Stimulated activated CD4-positive, alpha-beta T cell treated with anti-CD3 and anti-CD28 coated beads, Interleukin-4, amount 100 ng/mL, for 1 hour (primary cell): ENCODE measurements at places on chromosomes 3 and 15.

DNA sequence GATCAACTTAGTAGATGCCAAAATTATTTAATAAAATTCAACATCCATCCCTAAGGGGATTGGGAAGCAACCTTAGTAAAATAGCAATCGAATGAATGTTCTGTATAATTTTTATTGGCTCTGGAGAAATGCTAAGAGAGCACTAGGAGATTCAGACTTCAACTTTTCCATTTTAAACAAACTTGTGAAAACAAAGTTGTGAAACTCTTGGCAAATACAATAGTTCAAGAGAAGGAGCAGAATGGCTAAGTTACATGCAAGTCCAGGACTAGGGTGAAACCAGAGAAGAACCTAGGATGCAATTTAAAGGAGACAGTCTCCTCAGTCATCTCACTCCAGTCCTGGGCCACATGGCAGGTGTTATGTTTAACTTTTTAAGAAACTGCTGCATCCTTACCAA, 16.7 kb upstream of the ZNF280D start:
- no peak for DNase-seq

DNA sequence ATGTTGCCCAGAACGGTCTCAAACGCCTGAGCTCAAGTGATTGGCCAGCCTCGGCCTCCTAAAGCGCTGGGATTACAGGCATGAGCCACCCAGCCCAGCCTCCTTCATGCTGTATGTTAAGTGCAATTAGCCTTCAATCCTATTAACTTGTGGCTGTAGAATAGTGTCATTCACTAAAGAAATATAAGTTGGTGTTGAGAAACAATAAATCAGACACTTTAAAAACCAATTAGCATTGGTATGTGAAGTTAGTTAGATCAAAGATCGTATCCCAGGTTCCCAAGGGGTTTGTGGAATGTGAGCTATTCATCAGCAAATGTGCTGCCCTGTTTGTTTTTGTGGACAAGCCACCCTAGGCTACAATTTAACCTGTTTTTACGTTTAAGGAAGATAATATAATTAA, 11.0 kb upstream of the PIK3CB start:
- no peak for DNase-seq

GRCh38 chr3:55166576-55167555, 239.0 kb upstream of the LRTM1 start:
- no peak for DNase-seq

- DNase-seq = no peak
These were observed 652.4 kb upstream of the NAALADL2 start for GRCh38 chr3:174206607-174207192.

DNA sequence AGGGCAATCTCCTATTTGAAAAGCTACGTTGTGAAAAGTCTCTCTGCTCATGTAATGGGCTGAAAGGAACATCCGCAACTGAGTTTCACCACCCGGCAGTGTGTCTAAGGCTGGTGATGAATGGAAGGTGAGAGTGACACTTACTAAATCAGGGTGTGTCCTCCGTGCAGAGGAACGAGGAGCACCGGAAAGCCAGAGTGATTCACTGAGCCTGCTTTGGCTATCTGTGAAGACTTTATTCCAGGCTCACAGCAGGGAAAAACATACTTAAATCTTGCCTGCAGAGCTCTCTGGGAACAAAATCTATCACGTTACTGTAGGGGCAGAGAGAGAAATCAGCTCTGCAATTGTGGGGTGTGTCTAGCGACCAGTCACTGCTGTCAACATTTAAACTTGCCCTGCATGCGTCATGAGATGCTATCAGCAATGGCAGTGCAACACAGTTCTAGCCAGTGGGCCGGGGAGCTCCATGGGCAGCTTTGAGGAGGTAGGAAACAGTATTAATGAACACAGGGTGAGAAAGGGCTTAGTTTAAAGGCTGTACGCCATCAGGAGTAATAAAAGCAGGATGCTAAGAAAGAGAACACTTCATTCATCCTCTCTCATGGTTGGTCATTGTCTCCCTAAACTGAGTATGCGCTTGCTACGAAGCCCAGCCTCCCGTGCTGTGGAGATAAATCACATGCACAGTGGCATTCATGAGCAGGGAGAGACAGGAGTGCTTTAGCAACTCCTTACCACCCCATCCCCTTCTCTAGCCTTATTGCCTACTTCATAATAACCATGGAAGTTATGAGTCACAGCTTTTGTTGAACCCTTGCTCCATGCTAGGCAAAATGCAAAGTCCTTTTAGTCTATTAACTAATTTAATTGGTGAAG, 542.7 kb upstream of the ADAMTS9 start:
- no peak for DNase-seq

GRCh38 chr15:31869686-31870307, 160.5 kb upstream of the CHRNA7 start:
- no peak for DNase-seq

DNA sequence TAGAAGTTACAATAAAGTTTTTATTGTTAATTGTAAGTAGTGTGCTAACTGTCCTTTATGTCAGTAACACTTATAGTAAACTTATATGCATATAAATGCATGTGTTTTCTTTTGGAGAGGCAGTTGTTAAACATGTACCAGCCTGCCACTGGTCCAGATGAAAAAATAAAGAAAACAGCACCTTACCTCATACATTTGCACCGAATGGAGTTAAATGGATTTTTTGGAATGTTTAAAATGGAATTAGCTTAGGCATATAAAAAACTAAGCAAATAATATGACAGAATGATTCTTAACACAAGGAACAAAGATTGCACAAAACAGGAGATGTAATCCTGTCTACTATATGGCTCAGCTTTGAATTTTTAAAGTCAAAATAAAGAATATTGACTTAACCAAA, 50.2 kb upstream of the ALDH1A3 start:
- no peak for DNase-seq

DNA sequence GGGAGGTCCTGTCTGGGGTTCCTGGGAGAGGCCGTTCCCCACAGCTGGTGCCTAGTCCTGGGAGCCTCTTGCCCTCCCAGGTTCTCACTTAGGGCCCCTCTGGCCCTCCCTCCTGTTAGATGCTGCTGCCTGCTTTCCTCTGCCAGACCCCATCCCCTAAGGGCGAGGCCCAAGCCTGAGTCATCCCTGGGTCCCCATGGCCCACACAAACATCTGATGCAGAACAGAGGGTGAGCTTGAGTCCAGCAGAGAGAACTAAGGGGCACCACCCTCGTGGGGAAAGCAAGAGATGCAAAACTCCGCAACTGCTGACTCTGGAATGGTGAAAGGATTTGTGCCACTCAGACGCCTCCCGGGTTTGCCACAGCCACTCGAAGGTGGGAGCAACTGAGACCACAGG, 58.8 kb upstream of the TRPM1 start:
- DNase-seq = no peak

GRCh38 chr3:129317848-129318247, 39.2 kb downstream of the HMCES start:
- DNase-seq = no peak

DNA sequence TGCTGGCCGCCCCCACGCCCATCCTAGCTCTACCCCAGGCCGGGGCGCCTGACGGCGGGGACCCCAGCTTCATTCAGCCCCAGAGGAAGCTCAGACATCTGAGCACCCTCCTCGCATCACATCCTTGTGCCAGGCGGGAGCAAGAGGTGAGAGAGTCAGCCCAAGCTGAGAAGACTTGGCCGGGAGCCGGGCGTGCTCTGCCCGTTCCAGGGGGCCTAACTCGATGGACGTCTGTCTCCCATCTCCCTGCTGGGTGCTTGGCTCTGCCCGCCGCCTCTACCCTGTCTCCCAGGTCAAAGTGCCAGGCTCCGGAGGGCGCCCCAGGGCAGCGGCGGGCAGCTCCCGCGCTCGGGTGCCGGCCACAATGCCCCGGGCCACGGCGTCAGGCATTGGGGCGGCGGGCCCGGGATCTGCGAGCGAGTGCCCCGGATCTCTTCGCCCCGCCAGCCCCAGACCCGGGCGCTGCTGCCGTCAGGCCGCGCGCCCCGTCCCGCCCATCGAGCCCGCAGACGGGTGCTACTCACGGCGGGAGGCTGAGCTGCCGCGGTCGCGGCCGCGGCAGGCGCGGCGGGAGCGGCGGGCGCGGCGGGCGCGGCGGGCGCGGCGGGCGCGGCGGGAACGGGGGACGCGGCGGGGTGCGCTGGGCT, 388 bp downstream of the DAPK2 start:
- no peak for DNase-seq

GRCh38 chr3:128152419-128153155, 694 bp upstream of the EEFSEC start:
- no peak for DNase-seq

GRCh38 chr3:48268936-48269561, 28.1 kb downstream of the ZNF589 start:
- peak; percentile 58 for DNase-seq

- no peak for DNase-seq
These were observed 165.1 kb downstream of the APBA2 start for GRCh38 chr15:29050870-29051269.

- DNase-seq = no peak
These were observed 52.3 kb upstream of the CNOT10 start for GRCh38 chr3:32632533-32633265.

DNA sequence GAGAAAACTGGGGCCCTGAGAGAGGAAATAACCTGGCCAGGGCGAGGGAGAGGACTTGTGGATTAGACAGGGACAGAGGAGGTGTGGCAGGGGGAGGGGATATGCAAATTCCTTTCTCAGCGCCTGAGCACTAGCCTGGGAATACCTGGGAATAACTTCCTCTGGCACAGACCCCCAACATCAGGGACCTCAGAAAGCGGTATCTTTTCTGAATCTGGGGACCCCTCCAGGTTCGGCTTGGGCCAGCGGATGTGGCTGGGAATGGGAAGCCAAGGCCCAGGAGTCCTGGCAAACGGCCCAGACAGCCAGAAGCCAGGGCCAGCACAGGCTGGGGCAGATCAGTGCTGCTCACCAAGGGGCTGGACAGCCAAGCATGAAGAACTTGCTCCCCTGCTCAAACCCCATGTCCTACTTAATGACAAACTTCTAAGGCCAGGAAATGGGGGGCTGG, 9.2 kb upstream of the ACSBG1 start:
- no peak for DNase-seq

- DNase-seq = no peak
These were observed 91.1 kb downstream of the VGLL4 start for GRCh38 chr3:11552289-11553264.

DNA sequence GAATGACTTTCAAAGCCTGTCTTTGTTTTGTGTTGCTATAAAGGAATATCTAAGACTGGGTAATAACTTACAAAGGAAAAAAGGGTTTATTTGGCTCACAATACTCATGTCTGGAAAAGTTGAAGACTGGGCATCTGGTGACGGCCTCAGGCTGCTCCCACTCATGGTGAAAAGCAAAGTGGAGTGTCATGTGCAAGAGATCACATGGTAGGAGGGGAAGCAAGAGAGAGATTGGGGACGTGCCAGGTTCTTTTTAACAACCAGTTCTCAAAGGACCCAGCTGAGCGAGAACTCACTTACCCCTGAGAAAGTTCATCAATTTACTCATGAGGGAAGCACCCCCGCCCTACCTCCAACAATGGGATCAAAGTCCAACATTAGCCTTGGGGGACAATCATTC, 929.4 kb downstream of the ROBO1 start:
- no peak for DNase-seq

- DNase-seq = no peak
These were observed 18.4 kb downstream of the SMAD6 start for GRCh38 chr15:66720206-66721010.

DNA sequence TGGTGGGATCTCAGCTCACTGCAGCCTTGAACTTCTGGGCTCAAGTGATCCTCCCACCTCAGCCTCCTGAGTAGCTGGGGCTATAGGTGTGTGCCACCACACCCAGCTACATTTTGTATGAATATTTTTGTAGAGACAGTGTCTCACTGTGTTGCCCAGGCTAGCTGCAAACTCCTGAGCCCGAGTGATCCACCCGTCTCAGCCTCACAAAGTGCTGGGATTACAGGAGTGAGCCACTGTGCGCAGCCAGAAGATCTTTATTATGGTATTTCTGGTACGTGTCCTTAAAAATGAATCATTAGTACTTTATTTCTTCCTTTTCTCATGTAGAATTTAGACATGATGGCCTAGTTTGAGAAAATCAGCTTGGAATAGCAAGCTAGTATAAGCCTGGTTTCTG, 153.3 kb downstream of the BCHE start:
- no peak for DNase-seq

- DNase-seq = no peak
These were observed 105.8 kb upstream of the MYZAP start for GRCh38 chr15:57485869-57486268.
